Suppressor macrophage (primary cell): ENCODE measurements at places on chromosomes 16 and 17.

- no peak for DNase-seq
Measured at GRCh38 chr17:80996422-80997305, 5.0 kb downstream of the CHMP6 start.

DNA sequence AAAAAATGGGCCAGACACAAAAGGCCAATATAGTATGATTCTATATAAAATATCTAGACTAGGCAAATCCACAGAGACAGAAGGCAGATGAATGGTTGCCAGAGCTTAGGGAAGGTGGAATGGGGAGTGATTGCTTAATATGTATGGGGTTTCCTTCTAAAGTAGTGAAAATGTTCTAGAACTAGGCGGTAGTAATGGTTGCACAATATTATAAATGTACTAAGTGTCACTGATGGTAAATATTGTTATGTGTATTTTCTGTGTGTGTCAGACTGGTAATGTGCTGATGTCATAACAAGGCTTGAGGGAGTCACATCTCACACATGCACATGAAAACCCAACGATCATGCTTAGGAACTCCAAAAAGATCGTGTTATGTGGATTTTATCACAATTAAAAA lies 106.9 kb upstream of the SIAH1 start:
- no peak for DNase-seq

DNA sequence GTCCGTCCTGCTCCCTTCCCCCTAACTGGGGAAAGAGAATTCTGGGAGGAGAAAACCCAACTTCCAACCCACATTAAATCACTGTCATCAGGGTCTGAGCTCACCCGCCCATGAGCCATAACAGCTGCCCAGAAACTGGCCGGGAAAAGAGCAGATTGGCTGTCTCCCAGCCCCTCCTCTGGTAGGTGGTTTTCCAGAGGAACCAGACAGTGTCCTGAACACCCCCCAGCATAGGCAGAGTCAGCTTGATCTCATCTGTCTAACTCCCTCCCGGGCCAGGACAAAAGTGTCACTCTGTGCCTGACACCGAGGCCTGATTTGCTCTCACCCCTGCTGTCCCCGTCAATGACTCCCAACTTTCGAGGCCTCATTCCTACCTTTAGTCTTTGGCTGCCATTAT lies 197.0 kb downstream of the AXIN2 start:
- DNase-seq, result no peak

GRCh38 chr16:31874366-31875111 lies 932 bp downstream of the ZNF267 start:
- peak; percentile 84 for DNase-seq

- peak; percentile 63 for DNase-seq
Measured at GRCh38 chr17:80938556-80938955, 53.1 kb upstream of the CHMP6 start.
